Stimulated activated CD4-positive, alpha-beta T cell treated with anti-CD3 and anti-CD28 coated beads, Interleukin-1b, Interleukin-23, amount 100 ng/mL, for 1 hour (primary cell): ENCODE measurements at places on chromosomes 16 and 17.

- no peak for DNase-seq
These were observed 2.7 kb downstream of the PPP1R1B start for GRCh38 chr17:39629494-39629880.

GRCh38 chr16:61887903-61888302 lies 148.3 kb downstream of the CDH8 start:
- DNase-seq, result no peak

DNA sequence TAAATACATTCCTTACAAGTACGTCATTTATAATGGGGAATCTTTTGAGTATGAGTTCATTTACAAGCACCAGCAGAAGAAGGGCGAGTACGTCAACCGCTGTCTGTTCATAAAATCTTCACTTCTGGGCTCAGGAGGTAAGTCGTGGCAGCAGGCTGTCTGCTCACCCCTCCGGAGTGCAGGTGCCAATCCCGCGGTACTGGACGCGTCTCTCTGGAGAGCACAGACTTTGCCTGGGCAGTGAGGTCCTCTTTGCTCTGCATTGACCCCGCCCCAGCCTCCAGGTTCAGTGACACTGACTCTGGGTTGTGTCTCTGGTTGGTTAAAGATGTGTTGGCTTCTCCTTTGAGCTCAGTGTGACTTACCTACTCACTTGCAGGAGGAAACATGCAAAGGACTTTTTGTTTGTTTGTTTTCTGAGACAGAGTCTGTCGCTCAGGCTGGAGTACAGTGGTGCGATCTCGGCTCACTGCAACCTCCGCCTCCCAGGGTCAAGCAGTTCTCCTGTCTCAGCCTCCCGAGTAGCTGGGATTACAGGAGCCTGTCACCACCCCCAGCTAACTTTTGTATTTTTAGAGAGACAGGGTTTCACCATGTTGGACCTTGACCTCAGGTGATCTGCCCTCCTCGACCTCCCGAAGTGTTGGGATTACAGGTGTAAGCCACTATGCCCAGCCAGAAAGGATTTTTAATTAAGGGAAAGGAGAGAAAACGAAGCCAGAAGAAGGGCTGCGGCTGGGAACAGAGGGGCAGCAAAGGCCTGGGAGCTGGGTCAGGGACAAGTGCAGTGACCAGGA lies 31.2 kb downstream of the RNF213 start:
- DNase-seq, result no peak

DNA sequence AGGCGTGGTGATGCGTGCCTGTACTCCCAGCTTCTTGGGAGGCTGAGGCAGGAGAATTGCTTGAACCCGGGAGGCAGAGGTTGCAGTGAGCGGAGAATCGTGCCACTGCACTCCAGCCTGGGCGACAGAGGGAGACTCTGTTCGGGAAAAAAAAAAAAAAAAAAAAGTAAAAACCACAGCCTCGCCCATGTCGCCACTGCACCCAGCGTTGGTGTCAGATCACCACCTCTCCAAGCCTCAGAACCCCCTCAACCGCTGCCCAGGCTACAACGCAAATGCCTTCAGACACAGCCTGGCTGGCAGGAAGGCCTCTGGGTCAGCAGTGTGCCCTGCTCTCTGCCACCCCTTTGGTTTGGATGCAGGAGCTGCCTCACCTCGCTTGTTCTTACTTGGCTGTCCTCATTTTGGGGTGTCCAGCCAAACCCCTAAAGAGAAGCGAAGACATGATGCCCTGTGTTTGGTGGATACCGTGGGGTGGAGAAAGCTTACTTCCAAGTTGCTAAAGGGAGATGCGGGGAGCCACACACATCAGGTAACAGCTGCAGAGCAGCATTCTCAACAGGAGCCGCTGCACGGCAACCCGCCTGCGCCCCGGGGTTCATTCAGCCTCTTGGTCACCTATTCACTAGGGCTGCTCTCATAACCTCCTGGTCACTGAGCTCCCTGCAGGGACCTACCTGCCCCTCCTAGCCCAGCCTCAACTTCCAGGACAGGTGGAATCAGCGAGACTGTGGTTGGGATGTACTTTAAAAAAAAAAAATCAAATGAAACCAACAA lies 13.0 kb upstream of the CYTH1 start:
- no peak for DNase-seq

DNA sequence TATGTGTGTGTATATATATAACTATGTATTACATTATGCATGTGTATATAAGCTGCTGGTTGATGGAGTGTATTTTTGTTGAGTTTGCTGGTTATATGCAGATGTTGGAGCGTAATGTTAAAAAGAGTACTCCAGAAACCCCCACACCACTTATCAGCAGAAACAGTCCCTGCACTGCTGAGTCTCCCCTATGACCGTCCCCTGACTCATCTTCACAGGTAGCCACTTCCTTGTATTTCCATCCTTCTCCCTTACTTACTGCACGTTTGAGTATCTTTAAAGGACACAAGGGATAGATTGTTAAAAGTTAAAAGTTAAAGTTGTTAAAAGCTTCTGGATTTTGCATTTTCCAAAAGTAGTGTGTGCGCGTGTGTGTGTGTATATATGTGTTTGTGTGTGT lies 853.9 kb upstream of the EEF2KMT start:
- no peak for DNase-seq

GRCh38 chr17:18186627-18186982 lies 3.0 kb downstream of the ALKBH5 start:
- no peak for DNase-seq

DNA sequence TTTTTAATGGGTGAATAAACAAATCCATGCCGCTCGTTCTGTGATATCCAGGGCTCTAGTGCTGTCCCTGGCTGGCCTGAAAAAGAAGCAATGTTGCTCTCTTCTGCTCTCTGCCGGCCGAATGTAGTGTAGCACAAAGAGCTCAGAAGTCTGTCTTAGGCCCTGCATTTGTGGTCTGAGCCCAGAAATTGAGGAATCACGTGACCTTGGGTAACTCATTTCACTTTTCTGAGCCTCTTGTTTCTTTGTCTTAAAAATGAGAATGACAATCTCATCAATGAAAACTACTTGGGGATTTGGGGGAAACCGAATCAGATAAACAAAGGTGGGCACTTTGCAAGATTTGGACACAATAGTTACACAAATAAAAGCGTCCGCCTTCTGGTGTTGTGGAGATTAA lies 381.6 kb upstream of the ASIC2 start:
- no peak for DNase-seq

GRCh38 chr17:44627513-44628242 lies 28.6 kb upstream of the MEIOC start:
- no peak for DNase-seq

DNA sequence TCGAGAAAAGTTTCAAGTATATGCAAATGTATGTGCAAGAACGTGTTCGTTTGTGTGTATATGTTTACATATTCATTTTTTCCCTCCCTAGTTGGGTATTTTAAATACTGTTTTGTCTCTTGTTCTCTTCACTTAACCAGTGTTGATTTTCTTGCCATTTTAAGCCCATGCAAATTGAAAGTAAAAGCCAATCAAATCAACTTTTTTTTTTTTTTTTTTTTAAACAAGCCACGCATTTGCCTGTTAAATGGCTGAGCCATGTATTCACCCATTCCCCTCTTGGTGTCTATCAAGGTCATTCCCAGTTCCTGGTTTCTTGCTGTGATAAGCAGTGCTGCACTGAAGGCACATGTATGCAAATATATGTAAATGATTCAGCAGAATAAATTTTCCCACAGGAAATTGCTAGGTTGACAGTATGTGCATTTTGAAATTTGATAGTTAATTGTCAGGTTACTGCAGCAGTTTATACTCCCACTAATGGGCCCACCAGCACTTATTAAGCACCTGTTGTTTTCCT lies 12.2 kb downstream of the ABCC1 start:
- DNase-seq, result no peak

GRCh38 chr17:48597778-48598631 lies 4.4 kb upstream of the HOXB5 start:
- DNase-seq, result no peak
